ENCODE measurements at places on chromosomes 3 and 15.

DNA sequence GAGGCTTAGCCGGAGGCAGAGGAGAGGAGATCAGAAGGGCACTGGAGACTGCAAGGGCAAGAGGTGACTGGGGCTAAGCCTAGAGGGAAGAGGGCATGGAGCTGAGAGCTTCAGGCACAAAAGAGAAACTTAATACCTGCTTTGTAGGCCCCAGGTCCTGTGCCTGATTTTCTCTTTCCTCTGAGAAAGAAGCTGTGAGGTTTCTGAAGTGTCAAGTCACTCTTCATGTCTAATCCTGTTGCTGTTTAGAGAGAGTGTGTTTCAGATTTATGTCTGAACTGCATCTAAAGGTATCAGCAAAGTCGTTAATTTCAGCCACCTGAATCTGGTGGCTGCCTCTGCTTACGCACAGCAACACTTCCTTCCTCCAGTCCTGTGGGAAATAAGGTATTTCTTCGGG is 106.9 kb upstream of the RNU6-1 start:
- DNase-seq = no peak

DNA sequence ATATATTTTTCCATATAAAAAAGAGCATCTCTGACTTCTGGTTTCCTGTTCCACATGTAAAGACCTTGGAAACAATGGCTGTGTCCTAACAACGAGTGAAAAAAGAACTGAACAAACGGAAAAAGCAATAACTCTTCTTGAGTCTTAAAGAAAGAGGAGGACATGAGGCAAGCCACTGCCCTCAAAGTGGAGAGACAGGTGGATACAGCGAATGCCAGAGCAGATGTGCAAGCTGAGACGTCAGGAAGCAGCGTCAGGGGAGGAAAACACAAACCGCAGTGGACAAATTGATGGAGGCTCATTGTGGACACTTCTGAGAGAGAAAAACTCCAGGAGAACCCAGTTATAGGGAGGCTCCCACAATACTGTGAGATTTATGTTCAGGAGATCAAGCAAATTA is 208.0 kb upstream of the MME start:
- DNase-seq = peak; percentile 77

- DNase-seq = no peak
These were observed 229.1 kb downstream of the EPHB1 start for GRCh38 chr3:135023996-135024658.

GRCh38 chr3:52006820-52007133 is 11.1 kb upstream of the RPL29 start:
- no peak for DNase-seq

- peak; percentile 57 for DNase-seq
These were observed 19.1 kb downstream of the SLC12A6 start for GRCh38 chr15:34318277-34319079.

DNA sequence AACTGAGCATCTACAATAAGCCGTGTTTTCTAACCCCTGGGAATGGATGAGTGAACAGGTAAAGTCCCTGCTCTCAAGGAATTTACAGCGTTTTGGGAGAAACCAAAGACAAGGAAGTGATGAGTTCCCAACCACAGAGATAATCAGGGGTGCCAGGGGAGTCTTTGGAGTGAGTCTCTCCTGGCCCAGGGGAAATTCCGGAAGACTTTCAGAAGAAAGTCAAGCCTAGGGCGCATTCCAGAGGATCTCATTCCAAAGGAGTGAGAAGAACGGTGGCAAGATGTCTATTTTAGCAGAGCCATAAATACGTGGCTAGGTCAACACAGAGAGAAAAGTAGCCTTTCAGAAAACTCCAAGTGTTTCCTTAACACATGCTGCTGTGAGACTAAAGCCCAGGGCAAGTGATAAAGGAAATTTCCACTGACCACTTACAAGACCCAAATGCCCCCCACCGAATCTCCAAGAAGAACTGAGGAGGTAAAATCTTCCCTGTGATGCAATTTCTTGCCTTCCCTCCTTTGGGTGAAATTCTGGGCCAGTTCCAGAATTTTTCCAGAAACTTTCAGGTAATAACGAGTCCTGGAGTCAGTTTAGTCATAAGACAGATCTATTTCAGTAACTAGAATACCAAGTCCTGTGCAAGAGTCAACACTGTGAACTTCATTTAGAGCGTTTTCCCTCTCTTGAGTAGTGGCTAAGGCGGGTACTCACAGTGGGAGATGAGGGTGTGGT is 437.4 kb downstream of the NR2F2 start:
- DNase-seq = no peak

GRCh38 chr3:38646630-38647029 is 2.9 kb downstream of the SCN5A start:
- no peak for DNase-seq

DNA sequence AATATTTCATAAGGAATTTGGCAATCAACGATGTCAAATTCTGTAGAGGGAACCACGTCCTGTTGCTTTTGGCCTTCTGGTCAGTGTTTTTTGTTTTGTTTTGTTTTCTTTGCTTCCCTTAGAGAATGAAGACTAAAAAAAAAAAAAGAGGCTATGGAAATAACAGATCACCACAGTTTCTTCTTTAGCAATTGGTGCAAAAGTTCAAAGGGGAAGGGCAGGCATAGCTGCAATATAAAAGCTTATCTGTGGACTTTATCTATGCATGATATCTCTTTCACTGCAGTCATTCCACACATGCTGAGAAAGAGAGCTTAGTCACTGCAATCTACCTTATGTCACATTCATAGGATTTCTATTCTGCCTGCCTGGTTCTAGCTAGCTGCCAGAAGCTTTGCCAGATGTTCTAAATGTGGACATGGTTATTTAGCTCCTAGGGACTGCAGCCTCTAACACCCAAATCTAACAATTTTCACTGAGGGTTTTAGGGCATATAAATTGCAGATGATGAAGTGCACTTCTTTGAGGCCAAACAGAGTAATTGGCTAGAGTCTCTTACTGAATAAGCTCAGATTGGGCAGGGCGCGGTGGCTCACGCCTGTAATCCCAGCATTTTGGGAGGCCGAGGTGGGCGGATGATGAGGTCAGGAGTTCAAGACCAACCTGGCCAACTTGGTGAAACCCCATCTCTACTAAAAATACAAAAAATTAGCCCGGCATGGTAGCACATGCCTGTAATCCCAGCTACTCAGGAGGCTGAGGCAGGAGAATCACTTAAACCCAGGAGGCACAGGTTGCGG is 637.2 kb downstream of the NTRK3 start:
- peak; percentile 15 for DNase-seq

DNA sequence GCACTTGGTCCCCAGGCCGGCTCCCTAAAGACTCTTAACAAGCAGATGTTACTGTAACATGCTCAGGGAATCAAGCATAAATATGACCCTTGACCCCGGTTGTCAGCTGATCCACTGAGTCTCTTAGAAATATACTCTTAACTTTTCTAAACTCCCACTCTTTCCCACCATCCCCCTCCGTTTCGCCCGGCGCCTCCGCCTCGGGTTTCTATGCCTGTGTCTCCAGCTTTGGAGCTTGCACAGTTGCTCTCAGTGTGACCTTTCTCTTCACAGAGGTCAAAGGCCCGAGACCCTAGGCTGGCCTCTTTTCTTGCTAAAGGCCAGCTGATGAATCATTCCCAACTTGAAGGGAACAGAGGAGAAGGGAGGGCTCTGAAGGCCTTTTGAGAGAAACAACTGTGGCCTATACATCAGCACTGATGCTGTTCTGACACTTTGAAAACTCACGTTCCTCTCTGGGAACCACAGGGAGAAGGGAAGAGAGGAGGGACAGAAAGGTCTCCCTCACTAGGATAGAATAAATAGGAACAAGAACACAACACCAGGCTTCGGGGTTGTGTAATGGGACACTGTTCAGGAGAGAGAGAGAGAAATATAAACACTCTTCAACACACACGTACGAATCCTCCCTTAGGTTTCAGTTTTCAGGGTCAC is 484.5 kb upstream of the NR2F2 start:
- DNase-seq = no peak

DNA sequence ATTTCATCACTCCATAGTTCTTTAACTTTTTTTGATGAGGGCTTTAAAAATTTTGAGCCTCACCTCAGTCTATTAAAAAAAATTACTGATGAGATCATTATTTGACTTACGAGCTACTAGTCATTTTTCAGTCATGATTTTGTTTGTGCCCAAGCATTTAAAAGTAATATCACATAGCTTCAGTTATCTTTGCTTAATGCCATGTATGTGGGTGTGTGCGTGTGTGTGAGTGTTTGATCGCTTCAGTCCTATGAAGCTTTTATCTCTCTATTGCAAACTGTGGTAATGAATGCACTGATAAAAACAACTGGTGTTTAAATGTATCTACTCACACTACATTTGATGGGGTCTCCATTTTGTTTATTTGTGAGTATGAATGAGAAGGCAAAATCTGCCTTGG is 49.8 kb downstream of the RSRC1 start:
- DNase-seq = no peak

- DNase-seq = no peak
These were observed 17.3 kb upstream of the AEN start for GRCh38 chr15:88603885-88604284.

DNA sequence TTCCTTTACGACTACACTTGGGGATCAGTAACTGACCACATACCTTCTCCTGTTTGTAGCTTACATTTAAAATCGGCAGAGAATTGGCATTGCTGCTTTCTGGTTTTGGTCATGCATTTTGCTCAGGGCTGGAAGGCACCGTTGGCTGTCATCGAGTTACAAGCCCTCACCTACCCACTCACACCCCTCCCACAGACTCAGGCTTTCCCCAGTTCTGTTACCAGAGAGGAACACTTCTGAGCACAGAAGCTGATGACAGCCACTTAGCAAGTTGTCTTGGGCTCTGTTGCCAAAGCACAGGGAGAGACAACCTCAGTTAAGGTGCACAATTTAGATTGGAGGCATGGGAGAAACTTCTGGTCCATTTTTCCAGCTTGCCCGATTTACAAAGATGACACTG is 204.8 kb upstream of the TOPAZ1 start:
- DNase-seq = no peak

- no peak for DNase-seq
These were observed 43.1 kb downstream of the SCAP start for GRCh38 chr3:47432673-47433072.

DNA sequence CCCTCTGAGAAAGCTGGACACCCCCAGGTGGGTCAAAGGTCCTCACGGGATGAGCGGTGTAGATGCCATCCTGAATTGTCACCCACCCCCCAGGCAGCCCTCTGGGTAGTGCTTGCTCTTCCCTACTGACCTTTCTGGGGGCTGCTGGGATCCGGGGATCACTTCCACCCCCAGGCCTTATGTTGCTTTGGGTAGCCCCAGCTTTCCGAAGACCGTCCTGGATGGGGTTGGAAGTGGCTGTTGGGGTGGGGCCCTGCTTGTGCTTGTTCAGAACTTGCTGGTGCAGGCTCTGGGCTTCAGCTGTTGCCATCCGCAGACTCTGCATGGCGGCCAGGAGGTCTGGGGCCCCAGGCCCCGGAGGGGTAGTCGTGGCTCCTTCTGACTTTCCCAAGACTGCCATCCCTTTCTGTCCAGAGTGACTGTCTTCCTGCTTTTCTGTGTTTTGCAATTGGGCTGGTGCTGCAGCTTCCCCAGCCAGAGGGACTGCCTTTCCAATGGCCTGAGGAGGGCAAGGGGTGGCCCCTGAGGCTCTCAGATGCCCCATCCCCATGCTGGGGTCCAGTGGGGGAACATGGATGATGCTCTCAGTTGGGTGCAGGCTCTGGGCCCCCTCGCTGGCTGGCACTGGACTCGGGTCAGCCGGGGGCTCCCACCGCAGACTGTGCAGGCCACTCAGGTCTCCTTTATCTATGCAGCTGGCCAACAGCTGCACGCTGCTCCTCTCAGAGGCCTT is 6.3 kb downstream of the XIRP1 start:
- no peak for DNase-seq

- no peak for DNase-seq
These were observed 5.2 kb downstream of the NUSAP1 start for GRCh38 chr15:41337631-41338522.

DNA sequence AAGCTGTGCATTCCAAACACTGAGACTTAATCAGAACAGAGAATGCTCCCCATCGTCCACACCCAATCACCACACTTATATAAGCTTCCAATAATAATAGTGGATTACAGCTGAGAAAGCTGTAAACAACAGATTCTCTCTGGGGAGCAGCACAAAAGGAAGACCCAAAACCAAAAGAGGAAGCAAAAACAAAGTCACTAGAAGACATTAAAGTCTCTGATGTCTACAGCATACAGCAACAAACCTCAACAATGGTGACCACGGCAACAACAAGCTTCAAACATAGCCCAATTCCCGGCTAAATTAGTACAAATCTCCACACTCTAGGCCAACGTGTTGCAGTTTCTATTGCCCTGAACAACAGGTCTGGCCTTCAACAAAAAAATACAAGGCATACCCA is 37.7 kb downstream of the ZDHHC23 start:
- no peak for DNase-seq

GRCh38 chr15:88144921-88145653 is 111.5 kb downstream of the NTRK3 start:
- peak; percentile 59 for DNase-seq

- no peak for DNase-seq
These were observed 903.6 kb downstream of the DIPK2A start for GRCh38 chr3:144875211-144875610.

DNA sequence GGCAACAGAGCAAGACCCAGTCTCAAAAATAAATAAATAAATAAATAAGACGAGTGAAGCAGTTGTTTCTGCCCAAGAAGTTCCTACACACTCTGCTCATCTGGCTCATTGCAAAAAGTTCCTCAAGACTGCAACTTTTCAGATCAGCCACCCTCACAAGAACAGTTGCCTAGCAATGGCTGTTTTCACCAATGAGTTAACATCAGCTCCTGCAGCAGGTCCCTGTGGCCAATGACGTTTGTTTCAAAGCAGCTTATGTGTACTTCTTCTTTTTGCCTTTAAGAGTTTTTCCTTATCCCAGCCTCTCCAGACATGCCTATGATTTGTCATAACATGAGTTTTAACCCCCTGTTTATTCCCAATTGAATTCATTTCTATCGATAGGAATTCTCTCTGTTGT is 118.4 kb upstream of the SPRED1 start:
- DNase-seq = no peak

DNA sequence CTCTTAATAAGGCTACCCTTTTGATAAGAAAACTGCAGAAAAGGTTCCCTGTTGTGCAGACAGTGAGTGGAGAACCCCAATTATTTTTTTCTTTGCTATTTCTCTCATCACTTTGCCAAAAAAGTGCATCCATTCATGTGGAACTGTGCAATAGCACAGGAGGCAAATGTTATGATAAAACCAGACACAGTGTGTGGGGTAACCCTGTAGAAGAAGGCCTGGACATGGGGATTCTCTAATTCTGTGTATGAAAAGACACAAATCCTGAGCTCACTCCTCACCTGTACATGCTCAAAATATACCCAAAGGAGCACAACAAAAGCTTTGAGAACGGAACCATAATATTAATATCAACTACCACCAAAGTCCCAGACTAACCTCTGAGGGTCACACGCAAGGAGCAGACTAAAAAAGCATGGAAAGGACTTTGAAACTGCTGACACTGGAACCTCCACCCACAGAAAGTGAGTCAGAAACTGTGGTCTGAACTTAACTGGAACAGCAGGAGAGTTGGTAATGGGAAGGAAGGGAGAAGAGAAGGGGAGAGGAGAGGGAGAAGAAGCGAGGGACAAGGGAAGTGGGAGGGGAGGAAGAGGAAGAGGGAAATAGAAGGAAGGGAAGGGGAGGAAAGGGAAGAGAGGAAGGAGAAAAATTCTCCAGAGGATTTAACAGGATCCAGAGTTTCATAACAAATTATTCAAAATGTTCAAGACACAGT is 299.9 kb downstream of the TBC1D5 start:
- DNase-seq = peak; percentile 34
